ENCODE measurements at places on chromosomes 5 and 9. TPM values are rescaled to one million over a fixed set of nuclear protein-coding genes. Genes with fewer than 3 reads are reported as not detected.

Gene COL27A1
- 3.4 TPM for polyA plus RNA-seq

Gene SYNPO
- 42.3 TPM for polyA plus RNA-seq

Gene PRDM9
- not detected for polyA plus RNA-seq

Gene SAXO1
- 0.06 TPM for polyA plus RNA-seq

Gene SNCAIP
- polyA plus RNA-seq = 2.0 TPM

Gene FAM193B
- polyA plus RNA-seq = 136 TPM

Gene PDGFRB
- 4.7 TPM for polyA plus RNA-seq

Gene SLC4A9
- polyA plus RNA-seq = not detected

Gene IL17B
- polyA plus RNA-seq = 1.8 TPM

Gene EEIG1
- 118 TPM for polyA plus RNA-seq

Gene SLC46A2
- polyA plus RNA-seq = not detected

Gene TMEM171
- polyA plus RNA-seq = 8.4 TPM

Gene FRRS1L
- polyA plus RNA-seq = 0.15 TPM

Gene KCTD16
- polyA plus RNA-seq = under 0.01 TPM

Gene ZDHHC11
- 13.9 TPM for polyA plus RNA-seq

Gene C5orf22
- 8.5 TPM for polyA plus RNA-seq

Gene NUDT2
- polyA plus RNA-seq = 22.2 TPM

Gene NREP
- polyA plus RNA-seq = 9.9 TPM

Gene ENTPD2
- polyA plus RNA-seq = 4.8 TPM

Gene OR1L8
- not detected for polyA plus RNA-seq

Gene MARCOL
- polyA plus RNA-seq = not detected

Gene SOHLH1
- not detected for polyA plus RNA-seq

Gene DMRT3
- not detected for polyA plus RNA-seq

Gene EIF4E1B
- not detected for polyA plus RNA-seq

Gene ADAM19
- 4.1 TPM for polyA plus RNA-seq

Gene SPATA31C1
- polyA plus RNA-seq = not detected

Gene LCN9
- not detected for polyA plus RNA-seq

Gene FKTN
- polyA plus RNA-seq = 3.6 TPM

Gene F12
- not detected for polyA plus RNA-seq

Gene CCL21
- 10.8 TPM for polyA plus RNA-seq

Gene IL3
- polyA plus RNA-seq = not detected

Gene IFNK
- not detected for polyA plus RNA-seq

Gene CCNO
- polyA plus RNA-seq = 6.4 TPM

Gene SPINK13
- polyA plus RNA-seq = not detected

Gene KCNV2
- polyA plus RNA-seq = not detected

Gene CER1
- polyA plus RNA-seq = not detected

Gene QRFP
- polyA plus RNA-seq = not detected

Gene SELENOP
- 166 TPM for polyA plus RNA-seq

Gene GRIA1
- 0.03 TPM for polyA plus RNA-seq

Gene ARID3C
- not detected for polyA plus RNA-seq

Gene AK6
- 44.2 TPM for polyA plus RNA-seq

Gene PRSS3
- 10.7 TPM for polyA plus RNA-seq
